ENCODE measurements at places on chromosomes 3 and 15.

- DNase-seq: no peak
Observed at GRCh38 chr15:59862191-59863155, 141.6 kb upstream of the FOXB1 start.

DNA sequence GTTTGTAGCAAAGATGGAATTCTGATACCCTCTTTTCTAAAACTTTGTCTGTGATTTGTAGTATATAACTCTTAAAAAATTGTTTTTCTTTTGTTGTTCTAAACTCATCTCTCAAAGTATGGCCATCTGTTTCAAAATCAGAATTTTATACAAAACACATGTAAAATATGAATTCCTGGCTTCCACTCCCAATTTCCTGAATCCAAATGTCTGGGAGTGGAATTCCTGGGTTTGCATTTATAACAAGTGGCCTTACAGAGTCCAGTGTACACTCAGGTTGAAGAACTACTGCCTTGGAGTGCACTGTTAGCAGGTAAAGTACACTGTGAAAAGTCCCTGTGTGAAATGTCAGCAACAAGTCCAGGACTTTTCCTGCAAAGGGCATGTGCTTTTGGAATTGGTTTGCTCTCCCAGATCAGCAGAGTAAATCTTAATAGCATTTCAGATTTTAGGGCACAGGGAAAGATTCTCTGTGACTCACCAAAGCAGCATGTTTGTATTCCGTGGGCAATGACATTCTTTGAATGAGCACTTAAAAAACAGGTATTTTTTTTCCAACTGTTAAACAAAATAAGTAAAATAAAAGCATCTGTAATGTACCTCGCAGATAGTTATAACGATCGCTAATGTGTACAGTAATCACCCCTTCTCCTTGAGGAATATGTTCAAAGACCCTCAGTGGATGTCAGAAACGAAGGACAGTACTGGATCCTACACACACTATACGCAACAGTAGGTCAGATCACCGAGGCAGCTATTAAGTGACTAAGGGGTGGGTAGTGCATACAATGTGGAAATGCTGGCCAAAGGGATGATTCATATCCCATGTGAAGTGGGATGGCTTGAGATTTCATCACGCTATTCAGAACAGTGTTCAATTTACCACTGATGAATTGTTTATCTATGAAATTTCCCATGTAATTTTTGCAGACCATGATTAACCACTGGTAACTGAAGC is 2.0 kb upstream of the CLDN16 start:
- DNase-seq: peak; percentile 29

- DNase-seq: no peak
Observed at GRCh38 chr3:63995086-63995485, 28.2 kb downstream of the PSMD6 start.

- DNase-seq: no peak
Observed at GRCh38 chr3:172060234-172060633, 20.9 kb downstream of the FNDC3B start.

GRCh38 chr3:2968475-2968874 is 141.7 kb downstream of the IL5RA start:
- DNase-seq: no peak

GRCh38 chr3:173709026-173709425 is 311.5 kb downstream of the NLGN1 start:
- DNase-seq: no peak

Data from DMS153 (cell line).